ENCODE measurements at places on chromosomes 5 and 9.

- no peak for DNase-seq
Observed at GRCh38 chr5:39587675-39588074, 162.9 kb upstream of the DAB2 start.

- DNase-seq: no peak
Observed at GRCh38 chr9:122307925-122308324, 43.2 kb downstream of the MRRF start.

- DNase-seq: no peak
Observed at GRCh38 chr9:89386797-89387196, 68.5 kb downstream of the SECISBP2 start.

- DNase-seq: no peak
Observed at GRCh38 chr5:68657055-68657961, 436.5 kb upstream of the SLC30A5 start.

DNA sequence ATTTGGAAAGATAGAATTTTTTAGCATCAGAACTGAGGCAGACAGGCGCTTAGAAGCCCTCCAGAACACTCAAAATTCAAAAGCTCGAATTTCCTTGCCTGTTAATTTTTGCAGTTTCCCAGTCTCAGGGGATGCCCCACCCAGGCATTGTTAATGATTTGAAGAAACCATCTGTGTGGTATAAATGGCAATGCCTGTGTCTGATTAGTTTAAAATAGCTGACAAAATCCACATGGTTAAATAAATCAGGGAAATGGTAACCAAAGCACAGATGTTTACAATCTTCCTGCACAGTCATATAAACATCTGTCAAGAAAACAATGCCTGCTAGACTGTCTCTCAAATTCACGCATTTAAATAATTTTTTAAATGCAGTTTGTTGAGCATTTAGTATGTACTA is 185.2 kb upstream of the RGMB start:
- no peak for DNase-seq

- no peak for DNase-seq
Observed at GRCh38 chr9:27880635-27881034, 307.4 kb upstream of the C9orf72 start.

GRCh38 chr5:68522863-68523262 is 307.3 kb downstream of the PIK3R1 start:
- no peak for DNase-seq

DNA sequence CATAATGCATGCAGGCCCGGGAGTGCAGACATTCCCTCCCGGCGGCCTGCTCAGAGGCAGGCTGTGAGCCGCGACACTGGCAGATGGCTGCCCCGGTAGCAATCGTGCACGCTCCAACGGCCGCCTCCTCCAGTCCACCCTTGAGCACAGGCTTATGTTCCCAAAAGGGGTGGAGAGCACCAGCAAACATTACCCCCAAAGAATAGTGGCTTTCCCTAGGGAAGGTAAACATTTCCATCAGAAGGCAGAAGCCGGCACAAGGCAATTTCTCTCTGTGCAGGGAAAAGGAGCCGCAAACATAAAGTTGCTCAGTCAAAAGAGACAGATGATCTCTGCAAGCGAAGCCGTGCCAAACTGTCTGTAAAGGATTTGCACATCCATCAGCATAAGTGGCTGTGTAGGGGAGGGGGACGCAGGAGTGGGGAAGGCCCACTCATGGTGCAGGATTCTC is 92.5 kb downstream of the SIL1 start:
- no peak for DNase-seq

DNA sequence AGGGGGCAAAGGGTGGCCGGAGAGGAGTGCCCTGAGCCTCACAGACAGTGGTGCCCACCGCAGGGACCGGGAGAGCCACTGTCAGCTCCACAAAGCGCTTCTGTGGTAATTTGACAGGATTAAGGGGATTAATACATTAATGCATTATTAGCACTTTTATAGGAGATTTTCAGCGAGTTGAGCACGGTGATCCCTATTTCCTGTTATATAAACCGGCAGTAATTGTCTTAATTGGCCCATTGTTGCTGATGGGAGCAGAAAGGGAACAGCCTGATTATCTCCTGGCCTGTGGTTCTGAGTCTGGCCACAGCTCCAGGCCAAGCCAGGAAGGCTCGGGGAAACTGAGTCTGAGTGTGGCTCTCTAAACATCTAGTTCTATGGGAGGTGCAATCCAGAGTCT is 423.6 kb downstream of the CDK5RAP2 start:
- DNase-seq: no peak

DNA sequence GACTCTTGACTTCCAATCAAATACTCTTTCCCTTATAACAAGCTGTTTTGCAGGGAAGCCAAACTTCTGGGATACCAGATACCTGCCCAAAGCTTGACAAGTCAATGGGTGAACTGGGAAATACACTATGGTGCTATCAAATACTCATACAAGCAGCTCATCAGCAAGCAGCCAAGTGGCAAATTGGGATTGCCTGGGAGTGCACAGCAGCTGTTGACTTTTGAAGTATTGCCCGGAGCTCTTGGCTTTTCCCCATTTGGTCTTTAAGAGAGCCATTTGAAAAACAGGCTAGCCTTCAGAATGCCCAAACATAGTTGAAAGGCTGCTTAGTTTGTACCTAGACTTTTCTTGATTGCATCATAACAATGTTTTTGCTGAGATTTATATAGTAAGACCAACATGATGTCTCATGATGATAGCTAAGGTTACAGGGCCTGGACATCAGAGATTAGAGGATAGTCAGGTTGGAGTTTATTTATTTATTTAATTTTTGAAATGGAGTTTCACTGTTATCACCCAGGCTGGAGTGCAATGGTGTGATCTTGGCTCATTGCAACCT is 210.1 kb upstream of the ZNF608 start:
- DNase-seq: no peak

DNA sequence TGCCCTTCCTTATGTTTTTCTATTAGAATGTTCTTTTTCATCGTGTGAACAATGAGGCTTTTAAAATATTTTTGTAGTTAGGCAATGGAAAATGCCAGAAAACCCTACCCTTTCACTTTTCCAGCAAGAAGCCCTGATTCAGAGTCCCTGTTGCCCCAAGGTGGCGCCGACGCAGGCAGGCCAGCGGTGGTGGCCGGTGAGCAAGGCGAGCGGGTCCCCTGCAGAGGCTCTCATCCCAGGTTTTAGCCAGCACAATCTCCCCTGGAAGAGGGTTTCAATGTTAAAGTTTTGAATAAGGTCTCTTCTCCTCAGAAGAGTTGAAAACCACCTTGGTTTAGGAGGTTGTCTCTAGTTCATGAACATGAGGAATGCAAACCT is 40.8 kb upstream of the CKMT2 start:
- no peak for DNase-seq

- no peak for DNase-seq
Observed at GRCh38 chr5:68214482-68215207, 911 bp upstream of the PIK3R1 start.

- DNase-seq: no peak
Observed at GRCh38 chr9:75918909-75919308, 28.4 kb downstream of the PCSK5 start.

GRCh38 chr5:101590384-101590783 is 687.3 kb upstream of the ST8SIA4 start:
- DNase-seq: no peak

GRCh38 chr5:109630093-109630492 is 59.6 kb upstream of the MAN2A1 start:
- DNase-seq: no peak

GRCh38 chr5:63516006-63516405 is 446.2 kb downstream of the HTR1A start:
- no peak for DNase-seq

DNA sequence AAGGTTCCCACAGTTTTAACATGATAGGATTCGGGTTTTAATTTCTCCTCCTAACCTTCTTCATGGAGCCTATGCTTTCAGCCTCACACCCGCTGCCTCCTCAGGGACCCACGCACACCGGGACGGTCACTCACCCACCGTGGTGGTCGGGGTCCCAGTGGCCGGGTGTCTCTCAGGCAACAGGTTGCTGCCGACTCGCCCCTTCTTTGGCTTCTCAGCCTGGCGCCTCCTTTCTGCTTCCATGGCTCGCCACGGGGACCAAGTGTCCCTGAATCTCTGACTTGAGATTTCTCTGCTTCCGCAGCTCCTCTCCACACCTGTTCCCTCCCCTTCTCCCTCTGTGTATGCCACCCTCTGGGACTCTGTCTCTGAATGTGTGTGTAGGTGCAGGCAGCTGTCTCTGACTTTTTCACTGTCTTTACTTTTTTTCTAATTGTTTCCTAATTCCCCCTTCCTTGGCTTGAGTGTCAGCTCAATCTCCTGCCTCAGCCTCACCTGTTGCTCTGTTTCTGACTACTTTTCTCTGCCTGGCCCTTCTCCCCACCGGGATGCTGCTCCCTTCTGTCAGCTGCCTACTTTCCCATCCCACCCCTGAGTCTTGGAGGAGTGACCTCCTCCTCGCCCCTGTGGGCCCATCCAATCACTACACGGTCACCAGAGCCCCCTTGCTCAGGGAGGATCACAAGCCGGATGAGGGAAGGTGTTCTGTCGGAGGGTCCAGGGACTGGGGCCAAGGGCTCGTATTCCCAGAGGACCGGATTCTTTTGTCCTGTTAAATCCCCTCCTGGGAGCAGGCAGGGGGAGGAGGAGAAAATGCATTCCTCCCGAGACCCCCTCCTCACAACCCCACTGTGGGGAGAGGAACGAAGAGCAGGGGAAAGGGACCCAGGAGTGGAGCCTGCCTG is at the start of gene PROP1:
PROP1 (minus strand) TSS at position 552 of the 905 bp plus-strand sequence; CDS start at position 243, 309 bp downstream.
- no peak for DNase-seq

DNA sequence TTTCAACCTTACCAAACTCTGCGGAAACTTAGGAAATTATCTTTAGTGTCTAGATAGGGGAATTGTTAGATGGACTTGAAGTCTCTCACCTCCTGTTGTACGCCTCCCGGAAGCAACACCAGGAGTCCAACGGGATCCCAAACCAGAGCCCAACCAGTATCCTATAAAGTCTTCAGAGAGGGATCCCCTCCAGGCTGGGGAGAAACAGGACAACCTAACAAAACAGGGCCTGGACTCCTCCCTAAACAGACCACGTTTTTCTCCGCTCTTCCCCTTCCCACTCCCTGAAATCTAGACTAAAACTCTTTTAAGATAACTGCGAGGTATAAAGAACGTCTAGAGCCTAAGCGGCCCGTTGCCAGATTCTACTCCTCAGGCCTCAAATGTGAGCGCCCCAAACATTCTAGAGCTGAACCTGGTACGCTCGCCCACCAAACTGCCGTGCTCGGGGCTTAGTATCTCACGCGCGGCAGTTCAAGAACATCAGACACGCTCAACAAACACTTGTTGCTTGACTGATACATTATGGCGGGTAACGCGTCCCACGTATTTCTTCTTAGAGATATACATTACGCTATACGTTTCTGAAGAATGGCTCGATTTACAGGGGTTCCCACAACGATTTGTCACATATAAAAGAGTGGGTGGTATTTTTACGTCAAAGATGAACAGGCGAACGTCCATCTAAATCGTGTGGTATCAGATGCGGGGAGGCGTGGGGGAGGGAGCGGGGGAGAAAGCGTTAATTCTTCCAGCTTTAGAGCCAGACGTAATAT is 663 bp upstream of the SMIM27 start:
- DNase-seq: peak; percentile 76

DNA sequence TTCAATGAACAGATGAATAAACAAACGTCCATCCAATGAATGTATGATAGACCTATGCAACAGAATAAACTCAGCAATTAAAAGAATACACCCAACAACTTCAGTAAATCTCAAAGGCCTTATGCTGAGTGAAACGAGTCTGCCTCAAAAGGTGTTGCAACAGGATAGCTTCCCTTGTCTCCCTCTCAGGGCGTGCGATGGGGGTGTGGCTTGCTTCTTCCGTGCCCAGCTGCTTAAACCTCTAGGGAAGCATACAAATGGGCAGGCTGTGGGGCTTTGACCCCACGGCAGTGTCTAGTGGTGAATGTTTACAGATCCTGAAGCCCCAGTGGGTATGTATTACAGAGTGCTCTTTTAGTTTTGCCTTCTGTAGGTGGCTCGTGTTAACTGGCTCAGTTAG is 87.0 kb upstream of the CCL21 start:
- DNase-seq: no peak

DNA sequence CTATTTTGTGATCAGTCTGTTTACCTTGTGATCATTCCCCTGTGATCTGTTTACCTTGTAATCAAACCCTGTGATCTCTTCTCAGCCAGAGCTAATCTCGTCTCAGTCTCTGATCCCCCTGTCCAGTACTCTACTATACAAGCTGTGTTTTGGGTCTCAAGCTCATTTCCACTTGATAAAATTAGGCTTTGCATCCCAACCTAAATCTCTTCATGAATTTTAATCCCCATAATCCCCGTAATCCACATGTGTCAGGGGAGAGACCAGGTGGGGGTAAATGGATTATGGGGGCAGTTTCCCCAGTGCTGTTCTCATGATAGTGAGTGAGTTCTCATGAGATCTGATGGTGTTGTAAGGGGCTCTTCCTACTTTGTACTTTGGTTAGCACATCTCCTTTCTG is 157.2 kb downstream of the PRR16 start:
- no peak for DNase-seq

DNA sequence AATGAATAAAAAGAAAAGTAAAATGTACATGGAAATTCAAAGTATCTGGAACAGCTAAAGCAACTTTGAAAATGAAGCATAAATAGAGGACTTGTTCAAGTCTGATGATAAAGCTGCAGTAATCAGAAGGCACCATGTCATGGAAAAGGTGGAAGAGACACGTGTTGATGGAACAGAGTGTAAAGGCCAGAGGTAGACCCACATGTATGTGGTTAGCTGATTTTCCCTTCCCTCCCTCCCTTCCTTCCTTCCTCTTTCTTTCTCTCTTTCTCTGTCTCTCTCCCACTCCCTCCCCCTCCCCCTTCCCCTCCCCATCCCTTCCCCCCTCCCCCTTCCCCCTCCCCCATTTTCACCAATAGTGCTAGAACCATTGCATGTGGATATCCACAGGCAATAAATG is 58.7 kb upstream of the FCN1 start:
- DNase-seq: no peak

DNA sequence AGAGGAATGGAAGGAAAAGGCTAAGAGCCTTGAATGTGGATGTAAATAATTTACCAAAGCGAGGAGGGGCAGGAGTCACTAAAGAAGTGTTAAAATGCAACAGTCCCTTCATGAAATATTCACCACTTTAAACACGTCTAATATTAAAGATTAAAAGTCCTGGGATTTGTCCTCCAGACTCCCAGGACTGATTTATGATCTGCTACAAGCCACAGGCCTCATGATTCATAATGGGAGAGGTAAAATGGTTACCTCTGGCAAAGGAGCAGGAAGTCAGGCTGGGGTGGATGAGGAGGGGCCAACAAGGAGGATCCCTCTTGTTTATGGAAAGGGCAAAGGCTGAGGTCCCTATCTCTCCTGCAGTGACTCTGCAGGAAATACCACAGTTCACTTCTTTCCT is 292.4 kb downstream of the TRIM32 start:
- no peak for DNase-seq

DNA sequence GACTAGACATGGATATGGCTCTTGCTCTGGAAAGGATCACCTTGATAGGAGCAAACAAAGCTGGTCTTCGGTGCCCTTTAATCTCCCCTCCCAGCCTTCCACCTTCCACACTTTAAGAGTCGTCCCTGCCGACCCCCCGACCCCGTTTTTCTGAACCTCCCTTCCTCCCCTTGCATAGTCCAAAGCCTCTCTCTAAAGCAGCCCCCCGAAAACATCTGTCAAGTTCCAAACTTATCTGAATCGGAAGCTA is 423 bp upstream of the NUP214 start:
- DNase-seq: no peak

- DNase-seq: no peak
Observed at GRCh38 chr9:136133191-136133958, 14.7 kb upstream of the TMEM250 start.

- no peak for DNase-seq
Observed at GRCh38 chr9:75866273-75866871, 24.1 kb upstream of the PCSK5 start.

GRCh38 chr5:44387921-44388320 is 1.3 kb downstream of the FGF10 start:
- no peak for DNase-seq

- no peak for DNase-seq
Observed at GRCh38 chr5:34740389-34740806, 84.3 kb downstream of the RAI14 start.

Data from coronary artery (tissue), 2 donors.